ENCODE measurements at places on chromosomes 6 and 20.
A peak's percentile ranks its signal among the peaks of the same experiment; 100 is the strongest.

DNA sequence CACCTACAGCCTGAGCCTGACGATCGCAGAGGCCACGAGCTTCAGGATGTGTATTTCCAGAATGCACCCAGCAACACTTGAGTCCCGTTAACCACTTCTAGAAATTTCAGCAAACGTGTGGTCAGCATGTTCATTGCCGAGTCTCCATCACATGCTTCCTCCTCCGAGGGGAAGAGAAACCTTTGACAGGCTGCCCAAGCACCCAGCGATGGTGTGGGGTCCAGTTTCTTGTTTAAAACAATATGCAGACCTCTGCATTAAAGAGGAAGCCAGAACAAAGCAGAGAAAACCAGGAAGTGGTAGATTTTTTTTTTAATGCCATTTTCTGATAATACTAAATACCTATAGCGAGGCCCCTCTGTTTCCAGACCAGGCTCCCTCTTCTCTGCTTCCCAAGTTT is 71.9 kb downstream of the GNAS-AS1 start:
- no peak for DNase-seq

DNA sequence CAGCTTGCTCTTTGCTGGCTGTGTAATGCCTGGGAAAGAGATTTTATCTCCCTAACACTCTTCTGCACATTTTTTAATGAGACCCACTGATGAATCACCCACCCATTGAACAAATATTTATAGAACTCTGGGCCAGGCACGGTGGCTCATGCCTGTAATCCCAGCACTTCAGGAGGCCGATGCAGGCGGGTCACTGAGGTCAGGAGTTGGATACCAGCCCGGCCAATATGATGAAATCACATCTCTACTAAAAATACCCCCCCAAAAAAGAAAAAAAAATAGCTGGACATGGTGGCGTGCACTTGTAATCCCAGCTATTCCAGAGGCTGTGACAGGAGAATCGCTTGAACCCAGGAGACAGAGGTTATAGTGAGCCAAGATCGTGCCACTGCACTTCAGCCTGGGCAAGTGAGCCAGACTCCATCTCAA is 82.1 kb upstream of the SIRPA start:
- DNase-seq: peak; percentile 92

- DNase-seq: no peak
Observed at GRCh38 chr6:12709556-12710232, 6.9 kb upstream of the PHACTR1 start.

- no peak for DNase-seq
Observed at GRCh38 chr6:45903959-45904358, 111.7 kb downstream of the CLIC5 start.

- no peak for DNase-seq
Observed at GRCh38 chr6:155008625-155009024, 13.5 kb downstream of the TIAM2 start.

DNA sequence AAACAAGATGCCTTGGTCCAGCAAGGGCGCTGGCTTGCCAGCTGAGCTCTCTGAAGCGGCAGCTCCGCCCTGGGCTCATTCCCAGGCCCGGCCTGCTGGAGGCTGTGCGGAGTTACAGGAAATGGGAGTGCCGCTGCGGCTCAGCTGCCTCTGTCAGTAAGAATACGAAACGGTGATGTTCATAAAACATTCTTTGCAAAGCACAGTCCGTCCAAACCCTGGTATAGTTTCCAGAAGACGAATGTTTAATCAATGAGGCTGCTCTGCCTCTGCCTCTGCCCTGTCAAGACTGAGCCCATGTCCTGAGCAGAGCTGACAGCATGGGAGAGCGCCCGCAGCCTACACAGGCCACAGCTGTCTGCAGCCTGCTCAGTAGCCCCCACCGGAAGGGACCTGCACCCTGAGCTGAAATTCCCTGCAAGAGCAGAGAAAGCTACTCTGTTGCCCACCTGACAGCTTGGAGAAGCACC is 153.3 kb upstream of the SNX9 start:
- no peak for DNase-seq

GRCh38 chr6:80976336-80976735 is 776.1 kb downstream of the TENT5A start:
- no peak for DNase-seq

- peak; percentile 34 for DNase-seq
Observed at GRCh38 chr20:64100566-64100888, 6.8 kb downstream of the NPBWR2 start.

DNA sequence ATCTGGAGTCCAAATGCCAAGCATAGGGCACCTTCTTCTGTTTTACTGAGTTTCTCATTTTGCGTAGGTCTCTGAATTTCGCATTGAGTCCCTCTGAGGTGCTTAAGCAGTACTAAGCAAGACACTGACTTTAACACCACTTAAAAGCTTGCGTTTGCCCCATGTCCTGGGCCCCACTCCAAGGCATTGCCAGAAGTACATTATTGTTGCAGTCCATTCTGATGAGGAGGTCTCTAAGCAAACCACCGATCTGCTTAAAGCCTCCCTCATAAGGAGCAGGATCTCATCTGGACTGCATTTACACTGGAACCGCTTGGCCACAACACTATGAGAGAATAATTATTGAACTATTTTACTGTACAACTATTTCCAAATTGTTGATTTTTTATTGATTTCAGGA is 16.3 kb downstream of the BMP2 start:
- no peak for DNase-seq

GRCh38 chr6:151285122-151285521 is 45.4 kb downstream of the AKAP12 start:
- no peak for DNase-seq

- DNase-seq: no peak
Observed at GRCh38 chr6:28218312-28219248, 6.5 kb upstream of the ZSCAN9 start.

GRCh38 chr6:19571176-19571575 is 266.0 kb upstream of the ID4 start:
- DNase-seq: no peak

DNA sequence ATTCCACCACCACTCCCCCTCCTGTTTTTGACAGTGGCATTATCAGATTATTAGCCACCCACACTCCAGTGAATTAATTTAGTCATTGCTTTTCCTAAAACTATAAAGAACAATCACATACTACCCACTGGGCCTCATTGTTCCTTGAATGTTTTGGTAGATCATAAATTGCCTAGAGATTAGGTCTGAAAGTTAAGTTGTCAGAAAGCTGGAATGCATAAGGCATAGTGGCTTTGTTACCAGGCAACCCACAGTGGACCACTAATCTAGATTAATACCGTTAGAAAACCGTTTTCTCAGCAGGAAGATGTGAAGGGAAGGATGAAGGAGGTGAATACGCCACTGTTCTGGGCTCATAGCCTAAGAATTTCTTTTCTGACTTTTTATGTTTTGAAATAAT is 75.6 kb downstream of the SAMD3 start:
- no peak for DNase-seq
